ENCODE measurements at places on chromosomes 5 and 9. TPM values are rescaled to one million over a fixed set of nuclear protein-coding genes. Genes with fewer than 3 reads are reported as not detected.

Gene GAPT
- not detected for total RNA-seq

Gene CDKN2A
- total RNA-seq, result 34.2 TPM

Gene IRGM
- total RNA-seq, result 2.2 TPM

Gene SERF1B
- total RNA-seq, result 24.3 TPM

Gene SERF1A
- 5.8 TPM for total RNA-seq

All from activated naive CD4-positive, alpha-beta T cell treated with anti-CD3 and anti-CD28 coated beads, Interleukin-2, amount 10 ng/mL, durations not matched to agents 5 hours and 36 hours (primary cell).